ENCODE measurements at places on chromosomes 3 and 15.

- DNase-seq: no peak
These were observed 107.4 kb upstream of the KLF13 start for GRCh38 chr15:31219221-31219620.

DNA sequence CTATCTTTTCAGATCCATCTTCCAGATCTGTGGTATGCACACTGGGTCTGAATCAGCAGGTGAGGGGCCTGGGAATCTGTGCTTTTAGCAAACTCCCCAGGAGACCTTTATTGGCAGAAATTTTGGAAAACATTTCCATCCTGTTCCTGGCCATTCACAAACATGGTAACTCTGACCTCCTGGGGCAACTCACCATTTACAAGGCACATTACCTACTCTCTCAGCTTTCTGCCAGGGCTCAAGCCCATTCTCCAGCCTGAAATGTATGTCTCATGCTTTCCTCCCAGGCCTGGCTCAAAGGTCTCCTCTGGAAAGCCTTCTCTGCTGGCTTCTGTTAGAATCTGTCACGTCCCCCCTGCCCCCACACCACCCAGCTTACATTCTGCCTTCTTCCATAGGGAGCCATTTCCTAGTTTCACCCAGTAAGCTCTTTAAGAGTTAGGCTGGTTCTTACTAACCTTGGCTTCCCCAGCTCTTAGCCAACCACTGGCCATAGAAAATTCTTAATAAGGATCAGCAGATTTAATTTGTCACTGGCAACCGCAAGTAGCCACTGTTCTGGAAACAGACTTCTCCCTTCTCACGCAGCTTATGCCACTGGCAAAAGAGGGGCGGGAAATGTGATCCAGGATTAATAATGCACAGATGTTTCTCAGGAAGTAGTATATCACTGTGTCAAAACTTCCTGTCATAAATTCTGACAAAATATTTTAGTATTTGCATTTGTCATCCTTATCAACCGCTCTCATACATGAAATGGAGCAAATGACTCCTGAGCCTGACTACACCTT lies 55.0 kb downstream of the RORA start:
- DNase-seq: no peak

DNA sequence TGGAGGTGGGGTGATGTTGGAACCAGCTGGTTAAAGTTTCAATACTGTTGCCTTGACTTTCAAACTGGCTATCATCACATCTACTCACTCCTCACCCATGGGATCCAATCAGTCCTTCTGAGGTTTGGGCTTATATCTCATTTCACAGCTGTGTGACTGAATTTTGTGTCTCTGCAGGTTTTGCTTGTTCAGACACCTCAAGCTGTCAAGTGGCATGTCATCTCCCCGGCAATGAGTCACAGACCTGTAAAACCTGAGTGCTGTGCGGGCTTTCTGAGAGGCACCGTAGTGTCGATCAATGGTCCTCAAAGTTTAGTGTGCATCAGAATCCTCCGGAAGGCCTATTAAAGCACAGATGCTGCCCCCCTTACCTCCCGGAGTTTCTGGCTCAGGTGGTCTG lies 86.4 kb upstream of the RORA start:
- no peak for DNase-seq

- no peak for DNase-seq
These were observed 41.3 kb upstream of the RARB start for GRCh38 chr3:25386686-25387255.

DNA sequence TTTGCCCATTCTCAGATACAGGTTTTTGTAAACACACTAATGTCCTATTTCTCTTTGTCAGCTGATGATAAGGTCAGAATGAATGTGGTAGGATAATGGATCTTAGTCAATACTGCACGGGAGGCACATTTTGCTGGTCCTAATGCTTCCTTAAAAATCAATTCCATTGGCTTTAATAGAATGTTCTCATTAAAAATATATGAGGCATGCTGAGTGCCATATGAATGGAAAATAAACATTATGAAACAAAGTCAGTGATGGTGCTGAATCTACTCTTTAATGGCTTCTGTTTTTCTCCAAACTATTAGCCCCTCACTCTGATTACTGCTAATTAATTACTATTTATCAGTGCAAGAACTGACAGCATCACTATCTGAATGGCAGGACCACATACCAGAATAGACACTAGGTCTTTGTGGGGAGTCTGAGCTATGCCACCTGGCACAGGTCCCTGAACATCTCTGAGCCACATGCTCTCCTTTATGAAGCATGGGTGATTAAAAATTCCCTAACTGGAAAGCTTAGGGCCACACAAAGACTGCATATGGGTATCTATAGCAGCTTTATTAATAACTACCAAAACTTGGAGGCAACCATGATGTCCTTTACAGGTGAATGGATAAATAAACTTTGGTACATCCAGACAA lies 278.9 kb downstream of the MEX3B start:
- no peak for DNase-seq

- no peak for DNase-seq
These were observed 27.1 kb upstream of the P4HTM start for GRCh38 chr3:48962939-48963338.

DNA sequence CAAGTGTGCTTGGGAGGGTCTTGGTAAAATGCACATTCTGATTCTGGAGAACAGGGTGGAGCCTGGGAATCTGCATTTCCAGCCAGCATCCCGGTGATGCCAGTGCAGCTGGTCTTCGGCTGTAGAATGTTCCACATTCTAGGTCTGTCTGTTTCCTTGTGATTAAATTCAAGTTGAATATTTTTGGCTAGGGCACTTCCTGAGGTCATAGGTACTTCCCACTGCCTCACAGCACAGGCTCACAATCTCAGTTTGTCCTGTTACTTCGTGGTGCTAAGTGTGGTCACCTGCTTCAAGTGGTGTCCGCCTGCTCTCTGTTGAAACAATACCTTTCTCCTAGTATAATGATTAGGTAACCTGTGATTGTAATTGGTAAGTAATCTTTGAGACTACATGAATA lies 40.1 kb downstream of the FLNB start:
- no peak for DNase-seq

GRCh38 chr3:32315441-32315840 lies 76.2 kb upstream of the CMTM7 start:
- DNase-seq: no peak

DNA sequence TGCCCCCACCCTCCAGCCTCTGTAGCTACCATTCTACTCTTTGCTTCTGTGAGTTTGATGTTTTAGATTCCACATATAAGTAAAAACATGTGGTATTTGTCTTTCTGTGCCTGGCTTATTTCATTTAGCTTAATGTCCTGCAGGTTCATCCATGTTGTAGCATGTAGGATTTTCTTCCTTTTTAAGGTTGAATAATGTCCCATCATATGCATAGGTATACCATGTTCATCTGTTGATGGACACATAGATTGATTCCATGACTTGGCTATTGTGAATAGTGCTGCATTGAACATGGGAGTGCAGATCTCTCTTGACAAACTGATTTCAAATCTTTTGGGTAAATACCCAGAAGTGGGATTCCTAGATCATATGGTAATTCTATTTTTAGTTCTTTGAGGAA lies 11.8 kb downstream of the THSD4 start:
- no peak for DNase-seq

DNA sequence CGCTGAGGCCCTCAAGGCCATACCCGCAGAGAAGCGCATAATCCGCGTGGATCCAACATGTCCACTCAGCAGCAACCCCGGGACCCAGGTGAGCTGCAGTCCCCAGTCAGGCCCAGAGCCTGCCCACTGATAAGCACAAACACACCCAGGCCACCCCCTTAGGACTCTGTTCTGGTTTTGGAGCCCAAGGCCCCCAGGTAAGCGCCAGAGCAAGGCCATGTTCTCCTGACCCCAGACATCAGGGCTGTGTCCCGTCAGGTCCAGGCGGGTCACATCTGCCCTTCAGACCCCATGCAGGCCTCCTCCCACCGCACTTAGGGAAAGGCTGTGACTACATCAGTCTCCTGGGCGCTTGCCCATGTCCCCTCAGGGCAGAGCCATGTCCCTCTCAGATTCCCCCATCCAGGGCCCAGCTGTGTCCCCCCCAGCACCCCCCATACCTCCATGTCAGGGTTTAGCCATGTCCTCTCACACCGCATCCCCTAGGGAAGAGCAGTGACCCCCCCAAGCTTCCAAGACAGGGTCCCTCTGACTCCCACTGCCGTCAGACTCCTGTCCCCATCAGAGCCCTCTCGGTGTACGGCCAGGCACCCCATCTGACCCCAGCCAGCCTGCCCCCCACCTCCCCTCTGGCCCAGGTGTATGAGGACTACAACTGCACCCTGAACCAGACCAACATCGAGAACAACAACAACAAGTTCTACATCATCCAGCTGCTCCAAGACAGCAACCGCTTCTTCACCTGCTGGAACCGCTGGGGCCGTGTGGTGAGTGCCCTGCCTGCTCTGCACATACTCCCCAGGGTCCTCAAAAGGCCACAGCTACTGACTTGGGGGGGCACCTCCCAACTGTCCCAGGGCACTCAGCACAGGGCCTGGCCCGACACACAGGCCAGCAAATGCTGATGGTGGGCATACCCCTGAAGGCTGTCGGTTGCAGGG lies 1.6 kb downstream of the PARP3 start:
- DNase-seq: no peak

GRCh38 chr3:159159546-159159945 lies 357.7 kb downstream of the MFSD1 start:
- no peak for DNase-seq

GRCh38 chr3:159844801-159845261 lies 143.8 kb upstream of the IL12A start:
- DNase-seq: no peak

- no peak for DNase-seq
These were observed 15.5 kb downstream of the RGMA start for GRCh38 chr15:93073465-93073952.

- DNase-seq: no peak
These were observed 9.4 kb downstream of the ZSCAN29 start for GRCh38 chr15:43361313-43361903.

- DNase-seq: no peak
These were observed 155.2 kb downstream of the DNAJB8 start for GRCh38 chr3:128311441-128311844.

All from stimulated activated CD8-positive, alpha-beta memory T cell treated with anti-CD3 and anti-CD28 coated beads, Interleukin-15, amount 100 ng/mL, for 1 hour (primary cell).